Right renal pelvis (tissue), 4 donors: ENCODE measurements at places on chromosomes 2 and 18. TPM values are rescaled to one million over a fixed set of nuclear protein-coding genes. Genes with fewer than 3 reads are reported as not detected.

The SCYGR4 gene
- not detected for polyA plus RNA-seq

The CSRNP3 gene
- 9.0 TPM for polyA plus RNA-seq

The TUBA3E gene
- 0.04 TPM for polyA plus RNA-seq

The FBXO48 gene
- polyA plus RNA-seq, result 2.2 TPM

The ZNF804A gene
- 2.0 TPM for polyA plus RNA-seq

DNA sequence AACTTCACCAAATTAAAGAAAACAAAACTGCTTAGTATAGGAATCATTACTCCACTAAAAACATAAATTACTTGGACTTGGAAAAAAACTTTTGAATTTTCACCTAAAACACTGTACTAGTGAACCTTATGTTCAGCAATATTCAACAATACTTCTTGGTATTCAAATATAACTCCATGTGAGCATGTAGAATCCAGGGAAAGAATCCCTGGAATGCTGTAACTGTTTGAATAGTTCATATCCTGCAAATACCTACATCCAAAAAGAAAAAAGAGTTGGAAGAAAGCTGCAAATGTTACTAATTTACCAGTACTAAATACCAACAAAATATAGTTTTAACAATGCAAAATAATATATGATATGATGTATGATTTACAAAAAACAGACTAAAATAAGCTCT lies 65.4 kb downstream of the IKZF2 start:
- DNase-seq, result no peak

DNA sequence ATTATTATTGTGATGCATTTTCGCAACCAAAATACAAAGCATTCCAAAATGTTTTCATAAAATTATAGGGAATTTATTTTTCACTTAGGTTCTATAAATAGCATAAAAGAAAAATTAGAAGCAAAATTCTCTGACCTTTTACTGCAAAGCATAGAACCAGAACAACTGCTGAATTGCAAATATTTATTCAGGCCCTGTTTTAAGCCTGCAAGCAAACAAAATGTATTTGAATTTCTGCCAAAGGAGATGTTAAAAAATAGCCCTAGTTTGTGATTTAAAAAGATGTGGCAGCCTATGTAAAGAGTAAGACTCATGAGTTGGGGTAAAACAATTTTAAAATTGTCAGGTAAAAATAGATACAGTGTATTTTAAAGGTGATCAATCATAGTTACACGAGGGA lies 138.1 kb downstream of the KCNJ3 start:
- no peak for DNase-seq

DNA sequence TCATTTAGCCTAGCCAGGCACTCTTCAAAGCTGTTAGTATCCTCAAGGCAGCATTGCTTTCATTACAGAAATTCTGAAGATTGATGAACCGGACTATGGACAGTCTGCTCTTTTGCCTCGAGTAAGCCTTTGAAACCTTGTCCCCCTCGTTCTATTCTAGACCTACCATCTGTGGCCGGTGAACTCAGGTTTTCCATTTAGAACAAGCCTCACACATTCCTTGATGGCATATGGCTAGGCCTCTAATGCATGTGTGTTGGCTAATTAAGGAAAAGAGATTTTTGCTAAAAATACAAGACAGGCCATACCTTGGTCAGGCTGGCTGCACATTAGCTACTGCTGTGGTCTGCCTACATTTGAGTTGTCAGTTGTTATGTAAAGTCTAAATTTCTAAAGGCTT lies 111.8 kb downstream of the CERS6 start:
- DNase-seq, result no peak

DNA sequence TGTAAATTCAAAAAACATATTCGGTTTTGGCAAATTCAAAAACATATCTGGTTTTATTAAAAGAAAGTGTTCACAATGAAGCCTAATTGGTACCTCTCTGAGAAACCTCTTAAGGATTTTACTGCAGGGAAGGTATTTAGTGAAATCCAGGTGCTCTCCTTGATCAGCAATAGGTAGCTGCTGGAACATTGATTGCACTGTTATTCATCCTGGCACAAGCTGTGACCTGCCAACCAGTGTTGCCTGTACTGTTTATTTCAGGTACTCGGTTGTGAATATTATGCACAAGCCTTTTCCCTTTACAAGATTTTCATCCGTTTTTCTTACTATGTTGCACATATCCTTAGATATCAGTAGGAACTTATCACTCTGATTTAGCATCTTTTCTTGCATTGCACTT lies 155.8 kb upstream of the ZEB2 start:
- DNase-seq, result no peak

DNA sequence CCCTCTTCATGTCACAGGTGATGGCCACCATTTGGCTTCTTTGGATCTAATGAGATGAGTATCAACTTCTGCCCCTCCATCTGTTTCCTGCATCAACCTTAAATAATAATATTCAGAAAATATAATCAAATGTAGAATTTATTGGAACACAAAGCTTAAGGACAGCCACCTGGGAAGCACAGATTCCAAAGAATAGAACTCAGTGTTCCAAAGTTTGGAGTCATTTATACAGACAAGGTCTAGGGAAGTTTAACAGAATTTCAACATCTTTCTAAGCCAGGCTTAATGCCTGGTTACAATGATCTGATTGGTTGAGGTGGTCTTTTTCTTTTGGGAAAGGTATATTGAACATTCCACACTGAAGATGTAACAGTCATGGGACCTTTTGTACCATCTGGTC lies 218.0 kb upstream of the PIEZO2 start:
- no peak for DNase-seq

DNA sequence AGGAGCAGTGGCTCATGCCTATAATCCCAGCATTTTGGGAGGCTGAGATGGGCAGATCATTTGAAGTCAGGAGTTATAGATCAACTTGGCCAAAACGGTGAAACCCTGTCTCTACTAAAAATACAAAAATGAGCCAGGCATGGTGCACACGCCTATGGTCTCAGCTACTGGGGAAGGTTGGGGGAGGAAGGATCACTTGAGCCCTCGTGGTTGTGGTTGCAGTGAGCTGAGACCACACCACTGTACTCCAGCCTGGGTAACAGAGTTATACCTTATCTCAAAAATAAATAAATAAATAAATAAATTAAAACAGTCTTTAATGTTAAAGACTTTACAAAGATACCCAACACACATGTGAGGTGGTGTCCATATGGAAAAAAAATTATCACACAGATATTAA lies 134.0 kb downstream of the C2orf74 start:
- no peak for DNase-seq

GRCh38 chr2:182447863-182448262 lies 21.0 kb upstream of the PDE1A start:
- no peak for DNase-seq

GRCh38 chr2:62768615-62769014 lies 63.1 kb downstream of the EHBP1 start:
- no peak for DNase-seq

DNA sequence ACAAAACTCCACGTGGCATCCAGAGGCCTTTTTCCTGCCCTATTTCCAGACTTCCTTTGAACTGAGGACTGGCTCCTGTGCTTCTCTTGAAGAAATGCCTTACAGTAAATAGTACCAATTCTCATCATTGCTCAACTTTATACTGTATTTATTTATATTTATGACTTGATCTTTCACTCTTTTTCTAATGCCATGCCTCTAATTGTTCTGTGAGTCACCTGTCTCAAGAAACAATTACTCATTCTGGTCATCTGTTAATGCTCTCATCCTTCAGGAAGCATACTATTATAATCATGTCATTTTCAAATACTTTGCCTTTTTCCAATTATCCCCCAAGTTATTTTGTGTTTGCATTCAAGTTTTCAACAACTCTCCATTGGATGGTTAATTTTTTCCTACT lies 85.9 kb downstream of the DCDC2C start:
- DNase-seq, result no peak

- DNase-seq, result no peak
Observed at GRCh38 chr18:59061914-59062642, 77.6 kb upstream of the SEC11C start.

- DNase-seq, result no peak
Observed at GRCh38 chr2:64533882-64534281, 9.8 kb downstream of the AFTPH start.

GRCh38 chr2:45006942-45007287 lies 2.3 kb downstream of the SIX2 start:
- DNase-seq, result no peak

- no peak for DNase-seq
Observed at GRCh38 chr2:203071148-203071547, 56.5 kb downstream of the NBEAL1 start.
